ENCODE measurements at places on chromosomes 2 and 18.

DNA sequence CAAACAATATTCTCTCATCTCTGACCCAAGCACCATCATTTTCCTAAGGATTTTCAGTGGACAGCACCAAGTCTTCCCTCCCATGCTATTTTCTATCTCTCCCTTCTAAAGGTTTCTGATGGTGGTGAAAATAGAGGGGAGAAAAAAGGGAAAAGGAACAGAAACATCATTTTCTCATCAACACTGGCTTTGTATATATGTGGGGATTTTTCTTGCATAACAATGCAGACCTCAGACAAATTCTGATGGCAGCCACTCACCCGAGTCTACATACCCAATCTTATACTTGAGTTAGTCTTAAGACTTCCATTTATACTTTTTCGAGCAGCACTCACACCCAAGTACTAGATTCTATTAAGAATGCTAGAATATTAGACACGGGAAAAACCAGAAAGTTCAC is 95.8 kb downstream of the TMEM163 start:
- no peak for DNase-seq

DNA sequence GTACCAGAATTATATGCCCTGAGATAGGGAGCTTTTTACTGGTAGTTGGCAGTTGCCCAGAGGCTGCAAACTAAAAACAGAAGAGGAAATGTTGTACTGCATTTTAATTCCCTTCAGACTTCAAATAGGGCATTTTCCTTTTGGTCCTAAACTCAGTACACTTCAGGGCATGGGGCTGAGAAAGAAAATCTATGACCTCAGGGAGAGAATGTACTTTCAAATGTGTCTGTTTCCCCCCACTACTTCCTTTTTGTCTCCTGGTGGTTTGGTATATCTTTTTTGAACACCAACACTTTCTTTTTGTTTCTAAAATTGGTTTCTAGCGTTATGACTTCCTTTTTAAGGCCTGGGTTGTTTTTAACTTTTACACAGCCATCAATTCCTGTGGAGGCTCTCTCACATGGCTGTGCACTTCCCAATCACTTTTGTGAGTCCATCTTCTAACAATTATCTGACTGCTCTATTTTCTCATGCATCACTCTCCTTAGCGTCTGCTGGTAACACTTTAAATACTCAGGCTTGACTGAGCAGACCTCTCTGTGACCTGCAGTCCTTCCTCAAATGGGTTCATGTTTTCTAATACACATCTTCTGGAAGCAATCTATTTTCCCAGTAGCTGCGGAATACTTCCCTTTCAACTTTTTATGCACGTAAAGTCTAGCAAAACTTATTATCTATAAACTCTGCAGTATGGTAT is 596.0 kb downstream of the LRP1B start:
- DNase-seq: no peak

- no peak for DNase-seq
Measured at GRCh38 chr18:56716692-56717146, 65.6 kb downstream of the WDR7 start.

- no peak for DNase-seq
Measured at GRCh38 chr18:67243799-67244587, 272.5 kb downstream of the DSEL start.

GRCh38 chr2:10501980-10502802 is 54.1 kb upstream of the ODC1 start:
- DNase-seq: no peak

DNA sequence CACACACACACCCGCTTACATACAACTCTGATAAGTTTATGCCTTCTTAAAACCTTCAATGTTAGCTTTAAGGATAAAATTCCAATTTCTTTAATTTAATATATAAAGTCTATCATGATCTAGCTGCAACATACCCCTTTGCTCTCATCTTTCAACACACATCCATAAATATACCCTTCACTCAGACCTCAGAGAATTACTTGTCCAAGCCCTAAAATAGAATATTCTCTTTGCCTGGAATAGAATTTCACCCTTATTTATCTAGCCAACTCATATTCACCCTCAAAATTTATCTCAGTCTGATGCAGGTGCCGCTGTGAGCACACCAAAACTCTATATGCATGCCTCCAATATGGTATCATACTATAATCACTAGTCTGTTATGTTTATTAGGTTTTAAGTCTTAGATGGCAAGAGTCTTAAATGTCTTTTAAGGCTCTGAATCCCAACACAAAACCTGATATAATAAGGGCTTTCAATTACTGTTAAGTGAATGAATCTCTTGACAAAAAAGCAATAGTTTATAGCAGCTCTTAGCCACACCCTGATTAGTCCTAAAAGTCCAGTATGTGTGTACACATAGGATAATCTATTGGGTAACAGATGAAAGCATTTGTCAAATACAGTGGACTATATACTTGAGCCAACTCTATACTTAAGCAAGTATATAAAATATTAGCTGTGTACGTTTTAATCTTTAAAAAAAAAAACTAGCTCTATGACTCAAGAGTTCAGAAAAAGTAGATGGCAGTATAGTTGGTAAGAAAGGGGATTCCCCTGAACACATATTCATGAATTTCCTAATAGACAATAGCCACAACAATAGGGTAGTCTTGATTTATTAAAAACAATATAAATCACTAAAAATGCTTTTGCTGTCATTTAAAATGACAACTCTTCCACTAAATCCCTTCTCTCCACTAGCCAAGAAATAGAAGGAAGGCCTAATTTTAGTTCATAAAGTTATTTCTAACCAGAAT is 144.5 kb downstream of the EXOC6B start:
- DNase-seq: no peak

DNA sequence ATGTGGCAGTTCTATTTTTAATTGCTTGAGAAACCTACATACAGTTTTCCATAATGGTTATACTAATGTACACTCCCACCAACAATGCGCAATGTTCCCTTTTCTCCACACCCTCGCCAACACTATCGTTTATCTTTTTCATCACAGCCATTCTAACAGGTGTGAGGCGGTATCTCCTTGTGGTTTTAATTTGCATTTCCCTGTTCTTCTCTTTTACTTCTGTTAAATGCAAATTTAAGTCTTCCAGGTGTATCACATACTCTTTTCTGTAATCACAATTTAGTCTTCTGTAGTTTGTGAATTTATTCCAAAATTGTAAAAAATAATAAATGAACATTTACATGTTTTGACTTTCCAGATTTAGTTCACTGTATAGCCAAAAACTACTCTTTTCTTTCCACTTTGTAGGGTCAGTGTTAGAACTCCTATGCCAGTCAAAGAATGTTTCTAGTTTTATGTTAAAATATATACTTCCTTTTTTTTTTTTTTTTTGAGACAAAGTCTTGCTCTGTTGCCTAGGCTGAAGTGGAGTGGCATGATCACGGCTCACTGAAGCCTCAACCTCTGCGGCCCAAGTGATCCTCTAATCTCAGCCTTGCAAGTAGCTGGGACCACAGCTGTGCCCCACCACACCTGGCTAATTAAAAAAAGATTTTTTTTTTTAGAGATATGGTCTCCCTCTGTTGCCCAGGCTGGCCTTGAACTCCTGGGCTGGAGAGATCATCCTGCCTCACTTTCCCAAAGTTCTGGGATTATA is 15.4 kb upstream of the ACYP2 start:
- DNase-seq: no peak

DNA sequence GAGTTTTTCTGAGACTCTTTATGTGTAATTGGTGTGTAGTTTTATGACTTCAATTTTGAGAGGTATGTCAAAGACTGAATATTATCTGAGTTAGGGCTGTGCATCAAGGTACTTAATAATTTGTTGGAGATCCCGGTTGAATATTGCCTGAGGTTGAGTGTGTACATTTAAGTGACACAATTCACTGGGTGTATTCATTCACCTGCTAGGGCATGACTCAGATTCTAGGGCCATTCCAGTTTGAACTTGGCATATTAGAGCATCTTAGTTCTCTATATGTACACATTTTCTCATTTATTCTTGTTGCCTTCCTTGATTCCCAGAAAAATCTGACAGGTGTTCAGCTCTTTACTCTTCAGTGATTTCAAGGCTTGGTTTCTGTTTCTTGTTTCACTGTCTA is 12.5 kb downstream of the MAP4K4 start:
- DNase-seq: no peak

Measured in right renal cortex interstitium (tissue), 3 donors.